Activated naive CD8-positive, alpha-beta T cell treated with anti-CD3 and anti-CD28 coated beads for 36 hours (primary cell): ENCODE measurements at places on chromosomes 2 and 18.

DNA sequence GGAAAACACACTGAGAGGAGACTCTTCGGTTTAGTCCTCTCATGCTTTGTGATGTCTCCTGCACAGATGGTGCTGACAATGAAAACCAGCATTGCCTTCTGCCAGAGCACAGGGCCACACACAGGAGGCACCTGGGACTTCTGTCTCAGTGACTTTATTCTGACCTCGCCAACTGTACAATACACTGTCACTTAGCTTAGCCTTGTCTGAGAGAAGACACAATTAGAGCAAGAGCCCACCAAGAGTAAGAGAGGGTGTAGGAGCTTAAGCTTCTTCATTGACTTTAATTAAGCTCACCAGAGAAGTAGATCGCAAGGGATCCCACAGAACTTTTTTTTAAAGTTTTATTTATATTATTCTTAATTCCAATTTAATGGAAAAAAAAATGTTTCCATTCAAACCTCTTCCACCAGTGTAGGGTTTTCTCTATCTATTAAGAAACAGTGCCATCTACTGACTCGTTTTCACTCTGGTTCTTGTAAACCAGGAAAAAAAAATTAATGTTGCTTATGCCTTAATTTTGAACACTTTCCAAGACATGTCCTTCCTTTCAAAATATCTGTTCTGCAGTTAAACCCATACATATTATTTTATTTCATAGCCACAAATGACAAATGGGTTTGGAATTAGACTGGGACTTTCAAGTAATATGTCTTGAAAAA lies 42.4 kb upstream of the DDX18 start:
- no peak for DNase-seq

GRCh38 chr2:42317945-42318344 lies 43.1 kb downstream of the COX7A2L start:
- DNase-seq = no peak

- DNase-seq = no peak
These were observed 128.3 kb downstream of the PRPF40A start for GRCh38 chr2:152588998-152589397.

GRCh38 chr2:120510751-120511395 lies 164.9 kb downstream of the INHBB start:
- DNase-seq = no peak

- DNase-seq = peak; percentile 73
These were observed at the start of gene CREG2 for GRCh38 chr2:101387151-101387834. Gene CREG2 (minus strand): TSS chr2:101387503. CDS start chr2:101387457, 46 bp downstream.

DNA sequence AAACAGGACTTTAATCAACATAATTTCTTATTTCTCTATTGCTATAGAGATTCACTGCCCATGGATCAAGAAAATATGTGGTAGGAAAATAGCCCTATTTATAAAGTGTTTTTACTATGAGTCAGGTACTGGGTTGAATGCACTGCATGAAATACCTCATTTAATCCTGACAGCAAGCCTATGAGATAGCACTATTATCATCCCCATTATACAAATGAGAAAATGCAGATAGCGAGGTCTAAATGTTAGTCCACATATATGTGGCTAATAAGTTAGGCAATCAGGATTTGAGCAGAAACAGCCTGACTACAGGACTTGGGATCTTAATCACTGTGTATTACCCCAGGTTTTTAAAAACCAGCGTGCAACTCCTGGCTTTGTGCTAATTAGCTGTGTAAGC lies 8.5 kb upstream of the LYPD1 start:
- no peak for DNase-seq

GRCh38 chr2:46368401-46368800 lies 71.2 kb downstream of the EPAS1 start:
- no peak for DNase-seq

DNA sequence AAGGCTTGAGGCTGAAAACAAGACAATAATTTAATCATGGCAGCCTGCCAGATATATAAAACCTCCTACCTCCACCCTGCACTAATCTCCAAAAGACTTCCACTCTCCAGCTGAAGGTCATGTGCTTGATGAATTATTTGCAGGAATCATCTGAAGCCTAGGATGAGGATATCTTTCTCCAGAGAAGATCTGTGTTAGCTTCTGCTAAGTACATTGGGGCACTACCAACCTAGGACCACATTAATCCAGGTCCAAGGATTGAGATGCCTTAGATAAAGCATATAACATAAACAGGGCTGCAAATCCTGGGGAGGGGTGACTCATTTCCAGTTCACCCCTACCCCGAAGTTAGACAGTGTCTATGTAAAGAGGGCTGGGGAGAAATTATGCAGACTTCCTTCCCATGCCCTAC lies 80.5 kb upstream of the FRZB start:
- DNase-seq = no peak

DNA sequence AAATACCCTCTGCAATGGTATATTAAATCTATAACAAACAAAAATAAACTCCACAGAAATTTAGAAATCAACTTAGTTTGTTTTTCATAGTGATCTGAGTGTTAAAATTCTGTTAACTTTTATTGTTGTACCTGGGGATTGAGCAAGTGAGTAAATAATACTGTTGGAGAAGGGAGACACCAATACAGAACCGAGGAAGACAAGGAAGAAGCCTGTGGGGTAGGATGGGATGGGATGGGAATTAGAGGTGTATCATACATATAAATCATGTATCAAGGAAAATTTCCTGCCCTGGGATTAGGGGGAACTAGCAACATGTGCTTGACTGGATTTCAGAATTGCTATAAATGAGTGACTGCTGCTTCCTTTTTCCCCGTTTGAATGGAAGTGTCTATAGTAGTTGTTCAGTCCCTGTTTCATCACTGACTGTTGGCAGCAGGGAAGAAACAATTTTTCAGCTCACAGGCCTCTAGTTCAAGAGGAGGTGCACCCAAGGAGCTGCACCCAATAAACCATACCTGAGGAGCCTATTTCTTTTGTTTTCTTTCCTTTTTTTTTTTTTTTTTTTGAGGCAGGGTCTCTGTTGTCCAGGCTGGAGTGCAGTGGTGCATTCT lies 53.1 kb downstream of the SP110 start:
- no peak for DNase-seq

DNA sequence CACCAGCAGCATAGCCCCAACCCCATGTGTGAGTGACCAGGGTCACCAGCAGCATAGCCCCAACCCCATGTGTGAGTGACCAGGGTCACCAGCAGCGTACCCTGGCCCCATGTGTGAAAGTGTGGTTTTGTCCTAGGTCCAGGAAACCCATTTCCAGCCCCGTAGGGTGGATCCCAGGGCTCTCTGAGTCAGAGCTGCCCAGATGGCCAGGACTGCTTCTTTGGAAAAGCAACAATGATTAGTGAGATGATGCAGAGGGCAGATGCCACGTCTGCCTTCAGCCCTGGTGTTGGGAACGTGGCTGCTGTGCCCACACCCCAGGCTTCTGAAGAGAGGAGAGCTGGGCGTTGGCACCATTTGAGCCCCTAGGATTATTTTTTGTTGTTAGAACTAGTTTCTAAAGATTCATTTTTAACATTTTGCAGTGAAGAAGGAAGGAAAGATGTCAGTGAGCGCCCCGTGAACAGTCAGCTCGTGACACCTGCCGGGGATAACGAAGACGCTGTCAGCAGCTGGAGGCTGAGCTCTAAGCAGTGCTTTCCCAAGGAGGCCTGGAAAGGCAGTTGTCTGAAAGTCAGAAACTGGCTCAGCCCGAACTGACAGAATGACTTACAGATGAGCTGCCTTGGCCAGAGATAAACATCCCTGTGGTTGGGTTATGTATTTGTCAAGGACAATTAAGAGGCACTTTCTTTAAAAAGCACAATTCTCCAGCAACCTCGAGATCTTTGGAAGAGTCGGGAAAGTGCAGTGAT lies 32.1 kb upstream of the KCNG2 start:
- DNase-seq = no peak

- no peak for DNase-seq
These were observed 634.1 kb downstream of the TDRD15 start for GRCh38 chr2:21757805-21758430.

- DNase-seq = no peak
These were observed 10.4 kb downstream of the TNFRSF11A start for GRCh38 chr18:62335494-62335893.

DNA sequence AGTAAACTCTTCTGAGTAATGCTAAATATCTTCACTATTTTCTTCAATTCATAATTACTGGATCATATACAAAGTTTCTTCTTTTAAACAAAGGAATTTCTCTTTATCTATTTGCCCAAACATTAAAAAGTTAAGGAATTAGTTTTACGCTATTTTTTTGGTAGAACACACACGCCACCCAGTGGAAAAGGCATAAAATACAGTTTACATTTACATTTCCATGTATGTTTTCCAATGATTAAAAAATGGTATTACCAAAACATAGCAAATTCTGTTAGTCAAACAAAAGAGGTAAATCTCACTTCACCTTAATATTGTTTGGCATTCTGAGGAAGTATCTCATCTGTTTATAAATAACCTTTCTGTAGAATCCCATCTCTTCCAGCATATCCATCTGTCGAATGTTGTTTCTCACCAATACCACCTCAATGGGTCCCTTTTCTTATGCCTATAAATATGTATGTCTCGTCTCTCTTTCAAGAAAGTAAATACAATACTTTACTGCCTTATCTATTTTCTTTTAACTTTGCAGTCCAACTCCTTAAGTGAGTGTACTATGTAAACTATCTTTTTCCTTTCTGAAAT lies 7.2 kb downstream of the BOLL start:
- no peak for DNase-seq

DNA sequence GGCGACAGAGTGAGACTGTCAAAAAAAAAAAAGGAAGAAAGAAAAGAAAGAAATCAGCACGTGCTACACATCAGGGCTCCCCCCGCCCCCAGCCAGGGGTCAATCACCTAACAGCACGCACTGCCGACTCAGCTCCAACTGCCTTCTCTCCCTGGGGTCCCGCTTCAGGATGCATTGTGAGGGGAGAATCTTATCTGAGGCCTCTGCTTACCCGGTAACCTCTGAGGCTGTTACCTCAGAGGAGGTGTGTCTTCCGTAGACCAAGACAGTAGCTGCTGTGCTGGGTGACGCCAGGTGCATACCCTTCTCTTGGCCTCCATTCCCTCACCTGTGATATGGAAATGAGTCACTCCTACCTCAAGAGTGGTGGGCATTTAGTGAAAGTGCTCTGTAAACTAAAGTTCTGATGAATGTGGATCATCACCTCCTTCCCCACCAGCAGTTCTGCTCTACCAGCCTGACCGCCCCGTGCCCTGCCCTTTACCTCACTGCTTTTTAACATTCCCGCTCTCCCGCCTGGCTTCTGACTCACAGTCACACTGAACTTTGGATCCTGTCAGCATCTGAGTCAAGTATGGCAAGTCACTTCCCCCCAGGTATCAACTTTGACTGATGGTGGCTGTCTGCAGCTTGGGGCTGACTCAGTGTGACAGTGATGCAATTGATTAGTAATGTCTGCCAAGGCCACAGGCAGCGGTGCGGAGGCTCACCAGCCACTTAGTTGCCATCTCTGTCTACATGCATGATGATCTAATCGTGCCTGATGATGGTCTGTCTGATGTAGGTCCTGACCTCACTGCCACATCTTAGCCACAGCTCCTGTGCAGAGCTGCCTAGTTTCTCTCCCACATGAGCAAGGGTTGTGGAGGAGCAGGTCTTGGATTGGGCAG lies 20.1 kb downstream of the ARID5A start:
- DNase-seq = peak; percentile 45

DNA sequence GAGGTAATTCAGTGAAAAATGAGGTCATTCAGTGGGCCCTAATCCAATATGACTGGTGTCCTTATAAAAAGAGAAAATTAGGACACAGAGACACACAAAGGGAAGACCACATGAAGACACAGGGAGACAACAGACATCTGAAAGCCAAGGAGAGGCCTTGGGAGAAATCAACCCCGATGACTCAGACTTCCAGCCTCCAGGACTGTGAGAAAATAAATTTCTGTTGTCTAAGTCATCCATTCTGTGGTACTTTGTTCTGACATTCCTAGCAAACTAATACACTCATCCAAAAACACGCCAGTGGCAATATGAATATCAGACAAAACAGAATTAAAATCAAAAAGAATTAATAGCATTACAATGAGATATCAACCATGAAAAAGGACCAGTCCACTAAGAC lies 303.7 kb downstream of the SS18 start:
- no peak for DNase-seq

DNA sequence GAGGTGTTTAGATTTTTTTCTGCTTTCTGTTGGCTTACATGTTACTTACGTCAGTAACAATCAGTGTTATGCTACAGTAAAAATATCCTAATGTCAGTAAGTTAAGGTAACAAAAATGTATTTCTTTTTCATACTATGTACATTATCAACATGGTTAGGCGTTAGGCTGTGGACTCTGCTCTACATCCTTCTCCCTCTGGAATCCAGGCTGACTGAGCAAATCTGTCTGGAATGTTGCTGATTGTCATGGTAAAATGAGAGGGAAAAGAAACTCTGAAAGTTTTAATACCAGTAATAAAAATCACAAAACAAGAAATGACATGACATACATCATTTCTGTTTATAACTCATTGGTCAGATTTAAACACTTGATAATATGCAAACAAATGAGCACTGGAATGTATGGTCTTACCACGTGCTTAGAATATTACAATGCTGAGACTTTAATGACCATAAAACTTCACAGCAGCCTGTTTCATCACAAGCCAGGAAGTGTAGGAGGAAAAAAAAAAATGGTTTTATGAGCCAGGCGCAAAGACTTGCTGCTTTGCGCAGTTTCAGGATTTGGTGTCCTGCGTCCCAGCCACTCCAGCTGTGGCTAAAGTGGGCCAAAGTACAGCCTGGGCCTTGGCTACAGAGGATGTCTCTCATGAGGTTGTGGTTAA lies 252.4 kb downstream of the FSIP2 start:
- DNase-seq = no peak

- DNase-seq = no peak
These were observed 103.5 kb downstream of the NYAP2 start for GRCh38 chr2:225502971-225503370.

- peak; percentile 62 for DNase-seq
These were observed 57.0 kb downstream of the COA5 start for GRCh38 chr2:98551316-98551715.

DNA sequence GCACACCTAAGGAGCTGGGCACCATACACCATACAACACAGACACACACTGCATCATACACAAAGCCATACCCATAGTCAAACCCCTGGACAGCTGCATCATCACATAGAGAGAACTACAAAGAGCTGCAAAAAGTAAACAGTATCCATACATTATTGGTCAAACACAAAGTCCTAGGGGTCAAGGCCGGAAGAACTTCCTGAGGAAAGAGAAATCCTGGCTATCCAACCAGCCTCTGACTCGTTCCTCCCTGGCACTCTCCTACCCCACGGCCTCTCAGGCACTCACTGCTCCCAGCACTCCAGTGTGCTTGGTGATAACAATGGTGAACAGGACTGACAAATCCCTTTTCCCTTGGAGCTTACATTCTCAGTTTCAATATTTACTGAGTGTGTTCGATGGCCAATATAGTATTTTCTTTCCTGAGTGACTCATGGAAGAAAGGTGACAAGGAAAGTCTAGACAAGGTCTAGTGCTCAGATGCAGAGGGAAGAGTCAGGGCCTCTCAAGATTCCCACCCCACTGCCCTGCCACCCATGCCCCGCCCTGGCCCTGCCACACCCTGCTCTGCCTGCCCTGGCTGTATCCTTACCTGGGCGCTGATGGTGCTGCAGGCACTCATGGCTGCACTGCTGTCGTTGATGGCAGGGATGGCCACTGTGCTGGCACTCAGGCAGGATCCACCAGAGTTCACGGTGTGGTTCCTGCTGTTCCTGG lies 3.4 kb downstream of the CFAP65 start:
- no peak for DNase-seq
